ENCODE measurements at places on chromosomes 7 and 10.

GRCh38 chr7:3371601-3372000 is 70.5 kb downstream of the SDK1 start:
- no peak for DNase-seq

- no peak for DNase-seq
Measured at GRCh38 chr7:107233174-107233573, 64.4 kb downstream of the HBP1 start.

- no peak for DNase-seq
Measured at GRCh38 chr7:55150709-55151451, 132.1 kb downstream of the EGFR start.

DNA sequence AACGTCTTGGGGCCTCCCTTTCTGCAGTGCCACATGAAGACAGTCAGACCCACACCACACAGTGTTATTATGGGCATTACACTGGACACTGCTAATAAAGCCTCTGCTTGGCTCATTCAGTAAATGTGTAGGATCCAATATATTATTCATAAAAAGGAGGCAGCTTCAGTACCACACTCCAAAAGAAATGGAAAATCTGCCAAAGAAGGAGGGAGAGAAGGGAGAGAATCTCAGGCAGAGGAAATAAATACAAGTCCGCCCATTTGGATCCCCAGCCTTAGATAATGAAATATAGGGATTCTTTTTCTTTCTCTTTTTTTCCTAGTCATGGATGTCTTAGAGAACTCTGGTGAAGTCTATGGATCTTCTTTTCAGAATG is 162.2 kb downstream of the ELMO1 start:
- DNase-seq = no peak

DNA sequence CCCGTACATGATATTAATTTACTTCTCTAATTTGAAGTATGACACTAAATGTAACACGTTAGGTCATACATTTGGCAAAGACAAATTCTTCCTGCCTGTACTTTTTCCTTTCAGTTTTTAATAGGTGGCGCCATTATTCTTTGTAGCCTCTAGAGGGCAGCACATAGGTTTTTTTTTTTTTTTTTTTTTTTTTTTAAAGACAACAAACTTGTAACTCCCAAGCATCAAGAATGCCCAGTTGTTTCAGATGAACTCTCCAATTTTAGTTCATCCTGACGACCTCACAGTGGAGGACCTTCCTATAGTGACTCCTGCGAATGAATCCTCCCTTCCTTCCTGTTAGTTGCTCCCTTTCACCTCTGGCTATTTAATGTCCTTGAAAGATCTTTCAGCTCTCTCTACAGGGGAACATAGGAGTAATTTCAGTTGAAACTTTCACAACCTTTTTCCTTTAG is 139.3 kb upstream of the HDAC9 start:
- DNase-seq = no peak

DNA sequence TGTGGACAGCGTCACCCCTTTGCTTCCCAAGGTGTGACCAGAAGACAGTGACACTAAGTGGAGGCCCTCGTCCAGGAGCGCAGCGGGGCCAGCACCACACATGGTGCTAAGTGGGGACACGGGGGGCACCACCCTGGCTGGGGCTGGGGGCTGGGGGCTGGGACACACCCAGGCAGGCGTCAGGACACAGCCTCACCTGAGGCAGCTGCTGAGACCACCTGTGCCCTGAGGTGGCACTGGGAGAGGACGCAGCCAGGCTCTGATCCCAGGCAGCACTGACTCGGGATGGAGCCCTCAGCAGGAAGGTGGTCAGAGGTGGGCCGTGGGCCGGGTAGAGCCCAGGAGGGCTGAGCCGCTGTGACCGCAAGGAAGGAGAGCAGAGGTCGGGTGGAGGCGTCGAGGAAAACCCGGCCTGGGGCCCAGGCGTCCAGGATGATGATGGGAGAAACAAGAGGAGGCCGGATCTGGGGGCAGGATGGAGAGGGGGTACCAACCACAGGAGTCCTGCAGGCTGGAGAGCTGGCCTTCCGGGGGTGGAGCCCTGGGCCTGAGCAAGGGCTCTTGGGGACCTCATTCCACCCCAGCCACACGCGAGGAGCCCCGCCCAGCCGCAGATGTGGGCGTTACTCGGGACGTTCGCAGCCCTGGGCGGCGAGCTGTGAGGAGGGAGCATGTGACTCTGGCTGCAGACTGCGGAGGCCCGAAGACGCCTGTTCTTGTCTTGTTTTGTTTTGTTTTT is 22.5 kb downstream of the LRRC27 start:
- DNase-seq = no peak

- no peak for DNase-seq
Measured at GRCh38 chr10:96338279-96338925, 20.4 kb downstream of the OPALIN start.

DNA sequence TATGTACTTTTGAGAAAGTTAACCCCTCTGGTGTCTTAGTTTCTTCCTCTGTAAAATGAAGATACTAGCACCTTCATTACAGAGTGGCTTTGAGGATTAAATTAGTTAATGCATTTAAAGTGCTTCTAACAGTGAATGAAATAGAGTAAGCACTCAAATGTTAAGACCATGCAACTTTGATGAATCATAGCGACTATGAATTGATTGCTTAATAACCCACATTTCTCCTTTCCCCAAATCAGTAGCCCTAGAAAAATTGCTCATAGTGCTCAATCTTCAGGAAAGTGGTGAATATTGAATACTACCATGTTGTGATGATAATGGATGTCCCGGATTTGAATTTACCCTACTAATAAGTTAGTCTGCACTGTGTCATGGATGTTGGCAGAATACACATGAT is 48.1 kb downstream of the CD36 start:
- no peak for DNase-seq

DNA sequence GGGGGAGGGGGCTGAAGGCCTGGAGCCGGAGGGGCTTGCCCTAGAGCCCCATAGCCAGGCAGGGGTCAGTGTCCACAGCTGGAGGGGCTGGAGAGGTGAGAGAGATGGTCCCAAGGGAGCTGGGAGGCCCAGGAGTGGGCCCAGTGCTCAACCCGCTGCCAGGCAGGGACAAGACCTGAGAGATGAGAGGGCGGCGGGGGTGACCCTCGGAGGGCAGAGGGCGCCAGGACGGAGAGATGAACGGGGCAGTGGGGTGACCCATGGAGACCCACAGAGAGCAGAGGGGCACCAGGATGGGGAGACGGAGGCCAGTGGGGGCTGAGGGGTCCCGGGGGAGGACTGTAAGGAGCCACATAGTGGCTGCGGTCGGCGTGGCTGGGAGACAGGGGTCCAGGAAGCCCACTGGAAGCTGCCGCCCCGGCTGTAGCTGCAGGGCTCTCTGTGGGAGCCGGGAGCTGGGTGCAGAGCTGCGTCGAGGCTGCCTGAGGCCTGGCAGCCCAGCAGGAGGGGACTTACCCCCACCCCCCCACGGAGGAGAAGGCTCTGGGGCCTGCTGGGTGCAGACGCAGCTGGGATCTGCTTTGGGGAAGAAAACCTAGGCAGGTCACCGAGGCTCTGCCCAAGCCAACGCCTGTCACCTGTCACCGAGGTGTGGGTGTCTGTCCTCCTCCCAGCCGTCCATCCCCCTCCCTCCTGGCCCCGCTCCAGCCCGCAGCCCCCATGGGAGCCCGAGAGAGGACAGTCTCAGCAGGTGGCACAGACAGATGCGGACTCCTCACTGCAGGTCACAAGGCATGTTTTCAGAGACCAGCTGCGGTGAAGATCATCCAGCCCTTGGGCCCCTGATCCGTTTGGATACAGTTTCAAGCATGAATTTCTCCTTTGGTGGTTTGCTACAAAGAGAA is 25.1 kb downstream of the PWWP2B start:
- peak; percentile 18 for DNase-seq

DNA sequence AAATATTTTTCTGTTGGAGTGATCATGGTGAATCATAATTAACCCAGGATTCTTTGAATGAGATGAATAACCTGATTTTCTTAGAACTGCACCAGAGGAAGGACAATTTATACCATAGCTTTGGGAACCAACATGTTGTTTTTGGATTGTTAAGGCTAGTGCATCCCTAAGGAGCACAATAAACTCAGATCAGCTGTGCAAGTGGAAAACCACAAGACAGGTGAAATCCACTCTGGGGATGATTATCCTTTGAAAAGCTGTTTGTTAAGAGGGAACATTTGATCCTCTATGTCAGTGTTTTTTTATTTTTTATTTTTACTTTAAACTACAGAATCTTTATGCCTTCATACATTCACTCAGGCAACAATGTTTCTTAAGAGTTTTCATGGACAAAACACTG is 232.1 kb upstream of the PCLO start:
- no peak for DNase-seq

GRCh38 chr10:113236998-113237397 is 287.0 kb downstream of the TCF7L2 start:
- no peak for DNase-seq

- no peak for DNase-seq
Measured at GRCh38 chr7:128205068-128205467, 36.0 kb upstream of the LEP start.

- DNase-seq = no peak
Measured at GRCh38 chr10:8013006-8013405, 41.5 kb upstream of the GATA3 start.

DNA sequence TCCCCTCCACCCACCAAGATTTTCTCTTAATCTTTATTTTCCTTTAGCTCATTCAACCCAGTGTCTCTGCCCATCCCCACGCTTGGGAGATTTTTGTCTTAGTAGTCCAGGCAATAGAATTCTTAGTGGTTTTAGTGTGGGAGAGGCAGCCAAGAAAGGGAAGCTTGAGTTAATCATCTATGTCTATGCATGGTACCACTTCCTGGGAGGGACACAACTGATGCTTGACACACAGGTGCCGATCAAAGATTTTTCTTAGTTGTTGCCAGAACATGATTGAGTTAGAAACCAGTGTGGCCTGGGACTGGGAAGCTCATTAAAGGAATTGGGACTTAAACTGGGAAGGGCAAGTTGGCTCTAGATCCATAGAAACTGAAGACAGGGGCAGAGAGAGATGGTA is 3.1 kb downstream of the STRA8 start:
- DNase-seq = no peak

- no peak for DNase-seq
Measured at GRCh38 chr7:24757353-24758275, at the start of gene GSDME. TSS of gene GSDME (minus strand) at chr7:24757464. CDS start at chr7:24749774, 7,690 bp downstream.

GRCh38 chr7:93054975-93055374 is 62.8 kb downstream of the SAMD9 start:
- no peak for DNase-seq

- no peak for DNase-seq
Measured at GRCh38 chr10:46516660-46517416, 39.6 kb downstream of the GPRIN2 start.

GRCh38 chr7:69908454-69908853 is 310.2 kb downstream of the AUTS2 start:
- DNase-seq = no peak

GRCh38 chr7:106464651-106465050 is 179.9 kb upstream of the NAMPT start:
- DNase-seq = no peak

DNA sequence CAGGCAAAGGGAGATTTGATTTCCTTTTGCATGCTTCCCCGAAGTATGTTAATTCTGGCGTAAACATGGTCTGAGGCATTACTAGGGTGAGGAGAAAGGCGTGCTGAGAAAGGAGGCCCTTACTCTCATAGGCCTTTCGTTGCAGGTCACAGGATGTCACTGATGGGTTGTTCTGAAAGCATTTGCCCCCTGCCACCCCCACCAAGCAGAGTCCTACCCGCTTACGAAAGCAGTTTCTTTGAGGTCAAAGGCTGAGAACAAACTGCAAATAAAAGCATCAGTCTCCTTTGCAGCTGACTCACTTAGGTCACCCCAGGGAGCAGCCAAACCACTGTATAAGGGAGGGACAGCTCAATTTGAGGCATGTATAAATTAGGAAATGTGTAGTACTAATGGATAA is 57.1 kb downstream of the BPGM start:
- no peak for DNase-seq

DNA sequence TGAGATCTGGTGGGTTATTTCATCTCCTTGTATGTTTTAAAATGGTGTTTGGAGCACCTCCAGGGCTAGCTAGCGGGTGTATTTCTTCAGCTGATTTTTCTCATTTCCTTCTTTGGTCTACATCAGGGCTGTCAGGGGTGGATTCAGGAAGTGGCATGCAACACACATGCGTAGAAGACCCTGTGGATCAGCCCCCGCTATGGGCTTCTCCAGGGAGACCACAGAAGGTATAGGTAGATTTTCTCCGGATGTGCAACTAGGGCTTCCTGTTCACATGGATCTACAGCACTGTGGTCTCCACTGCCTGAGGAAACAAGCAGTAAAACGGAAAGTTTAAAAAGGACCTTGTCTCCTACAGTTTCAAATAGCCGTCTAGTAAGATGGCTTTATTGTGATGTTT is 10.4 kb downstream of the NUB1 start:
- DNase-seq = no peak

DNA sequence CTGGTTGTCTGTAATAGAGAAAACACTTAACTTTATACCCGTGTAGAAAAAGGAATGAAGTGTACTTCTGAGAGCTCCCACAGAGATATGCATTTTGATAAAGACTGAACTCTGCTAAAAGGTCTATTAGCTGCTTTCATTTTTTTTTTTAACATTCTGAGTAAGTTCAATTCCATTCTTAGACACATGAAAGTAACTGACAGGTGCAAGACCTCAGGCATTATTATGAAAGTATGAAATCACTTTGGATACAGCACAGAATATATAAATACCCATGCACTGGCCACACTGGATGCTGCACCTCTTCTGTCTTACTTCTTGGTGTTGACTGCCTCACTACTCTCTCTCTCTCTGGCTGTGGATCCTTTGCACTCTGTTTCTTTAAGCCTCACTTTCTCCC is 46.2 kb downstream of the VWDE start:
- no peak for DNase-seq

DNA sequence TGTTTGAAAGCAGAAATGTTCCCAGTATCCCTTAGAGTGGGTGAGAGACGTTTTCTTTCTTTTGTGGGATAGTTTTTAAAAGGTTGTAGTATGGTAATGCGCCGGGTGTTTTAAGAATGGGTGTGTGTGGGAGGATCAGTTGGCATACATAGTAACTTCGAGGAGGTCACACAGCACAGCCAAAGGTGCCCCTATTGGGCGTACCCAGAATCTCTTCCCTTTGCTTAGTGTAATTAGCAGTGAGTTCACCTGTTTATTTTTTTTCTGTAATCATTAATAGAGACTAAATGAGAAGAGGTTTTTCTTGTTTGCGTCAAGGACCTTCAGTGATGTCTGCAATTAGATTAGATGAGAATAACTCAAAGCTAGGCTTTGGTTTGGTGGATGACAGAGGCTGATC is 1.5 kb downstream of the PLEKHA8 start:
- no peak for DNase-seq

GRCh38 chr7:24981171-24981951 is 1.4 kb upstream of the OSBPL3 start:
- DNase-seq = no peak

DNA sequence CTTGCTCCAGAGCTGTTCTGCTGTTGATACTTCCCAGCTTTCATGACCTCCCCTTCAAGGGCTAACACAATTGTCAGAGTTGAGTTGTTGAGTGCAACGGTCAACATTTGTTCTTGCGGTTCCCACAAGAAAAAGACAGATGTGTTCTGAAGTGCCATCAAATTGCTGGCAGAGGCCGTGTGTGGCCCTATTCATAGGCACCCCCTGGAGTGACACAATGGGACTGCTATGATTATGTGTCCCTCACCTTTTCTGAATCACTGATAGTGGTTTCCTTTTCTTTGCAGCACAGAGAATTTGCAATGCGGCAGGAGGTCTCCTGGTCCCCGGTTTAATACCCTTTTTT is 5.8 kb upstream of the IGFBP1 start:
- no peak for DNase-seq
